ENCODE measurements at places on chromosomes 3 and 15. TPM values are rescaled to one million over a fixed set of nuclear protein-coding genes. Genes with fewer than 3 reads are reported as not detected.
A peak's percentile ranks its signal among the peaks of the same experiment; 100 is the strongest.

The INKA1 gene
- 3.3 TPM for total RNA-seq

- DNase-seq = no peak
Observed at GRCh38 chr15:65580287-65580686, 30.6 kb downstream of the INTS14 start.

DNA sequence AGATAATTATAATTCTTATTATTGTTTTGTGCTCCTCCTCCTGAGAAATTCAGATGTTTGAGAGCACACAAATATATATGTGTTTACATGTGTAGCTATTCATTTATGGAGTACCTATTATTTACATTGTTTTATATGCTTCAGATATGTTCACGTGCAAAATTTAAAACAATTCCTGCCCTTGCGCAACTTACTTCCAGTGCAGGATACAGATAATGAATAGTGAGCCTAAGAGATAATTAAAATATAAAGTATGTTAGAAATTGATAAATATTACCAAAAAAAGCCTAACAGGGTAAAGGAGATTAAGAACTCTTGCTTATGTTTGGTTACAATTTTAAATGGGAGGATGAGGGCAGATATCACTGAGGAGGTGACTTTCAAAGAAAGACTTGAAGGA is 81.7 kb upstream of the DPH6 start:
- DNase-seq = no peak

The GOLGA8N gene
- total RNA-seq = 2.0 TPM

- DNase-seq = no peak
Observed at GRCh38 chr15:96878129-96878528, 547.6 kb downstream of the NR2F2 start.

DNA sequence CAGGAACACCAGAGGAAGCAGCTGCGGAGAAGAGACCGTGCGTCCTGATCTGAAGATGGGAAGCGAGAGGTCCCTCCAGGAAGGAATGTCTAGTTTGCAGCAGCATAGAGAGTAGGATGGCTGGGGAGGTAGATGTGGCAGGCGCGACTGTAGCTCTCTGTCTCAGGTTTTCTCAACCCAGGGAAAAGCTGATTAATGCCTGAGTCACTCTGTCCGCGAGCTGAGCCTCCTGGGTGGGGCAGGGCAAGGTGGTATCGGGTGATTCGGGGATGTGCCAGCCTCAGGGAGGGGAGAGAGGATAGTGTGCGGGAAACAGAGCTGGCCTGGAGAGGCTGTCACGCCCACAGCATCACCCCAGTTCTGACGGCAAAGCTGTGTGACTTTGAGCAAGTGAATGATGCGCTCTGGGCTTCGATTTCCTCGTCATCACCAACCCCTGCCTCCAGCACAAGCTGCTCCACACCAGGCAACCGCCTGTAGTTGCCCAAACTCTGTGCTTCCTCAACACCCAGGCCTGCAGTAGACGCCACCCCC is 28.4 kb downstream of the CPN2 start:
- peak; percentile 66 for DNase-seq

The ERC2 gene
- total RNA-seq = not detected
